ENCODE measurements at places on chromosomes 3 and 15.

- DNase-seq: no peak
Observed at GRCh38 chr3:171165983-171166382, 139.5 kb upstream of the SLC2A2 start.

DNA sequence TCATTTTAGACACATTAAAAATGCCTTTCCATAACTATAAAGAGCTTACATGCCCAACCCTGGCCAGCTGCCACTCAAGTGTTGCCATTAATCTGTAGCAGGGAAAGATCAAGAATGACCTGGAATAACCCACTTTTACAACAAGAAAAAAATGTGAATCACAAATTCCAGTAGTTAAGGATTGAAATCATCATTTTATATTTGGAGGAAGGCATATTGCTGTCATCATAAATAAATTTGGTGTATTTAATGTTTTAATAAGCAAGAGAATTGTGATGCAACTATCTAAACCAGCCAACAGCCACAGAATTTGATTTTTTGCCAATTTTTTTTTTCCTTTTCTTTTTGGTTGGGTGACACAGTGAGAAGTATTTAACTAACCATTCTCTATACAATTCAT is 240.0 kb upstream of the SEMA6D start:
- DNase-seq: no peak

DNA sequence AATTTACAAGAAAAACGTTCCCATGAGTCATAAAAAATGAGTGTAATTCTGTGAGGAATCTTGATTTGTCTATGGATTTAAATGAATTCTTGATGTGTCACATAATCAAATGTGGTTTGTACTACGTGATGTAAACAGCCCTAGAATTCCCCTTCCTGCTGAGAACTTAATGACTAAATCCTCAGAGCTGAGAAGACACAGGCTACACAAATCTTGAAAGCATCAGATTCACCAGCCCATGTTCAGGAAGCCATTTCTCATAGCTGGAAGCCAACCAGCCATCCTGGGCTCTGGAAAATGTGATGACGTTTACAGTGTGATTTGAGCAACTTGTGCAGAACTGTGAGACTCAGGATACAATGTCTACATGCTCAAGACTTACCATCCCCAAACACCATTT is 193.7 kb upstream of the MME start:
- no peak for DNase-seq

DNA sequence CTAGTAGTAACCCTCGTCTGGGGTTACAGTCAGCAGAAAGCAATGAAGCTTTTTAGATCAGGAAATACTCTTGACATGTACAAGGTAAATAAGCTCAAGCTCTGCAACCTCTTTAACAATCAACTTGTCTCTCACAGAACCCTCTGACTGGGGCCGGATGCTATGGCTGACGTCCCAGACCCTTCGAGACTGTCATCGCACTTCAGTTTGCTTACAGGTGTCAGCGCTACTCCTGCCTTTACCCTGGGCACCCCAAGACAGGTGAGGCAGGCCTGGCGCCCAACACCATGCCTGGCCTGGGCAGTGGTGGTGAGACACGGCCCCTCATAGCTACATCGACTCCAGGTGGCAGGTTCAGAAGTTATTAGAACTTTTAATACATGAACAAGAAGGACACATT is 30.6 kb downstream of the LRRFIP2 start:
- no peak for DNase-seq

- DNase-seq: no peak
Observed at GRCh38 chr3:155504682-155505081, 211.2 kb upstream of the STRIT1 start.

DNA sequence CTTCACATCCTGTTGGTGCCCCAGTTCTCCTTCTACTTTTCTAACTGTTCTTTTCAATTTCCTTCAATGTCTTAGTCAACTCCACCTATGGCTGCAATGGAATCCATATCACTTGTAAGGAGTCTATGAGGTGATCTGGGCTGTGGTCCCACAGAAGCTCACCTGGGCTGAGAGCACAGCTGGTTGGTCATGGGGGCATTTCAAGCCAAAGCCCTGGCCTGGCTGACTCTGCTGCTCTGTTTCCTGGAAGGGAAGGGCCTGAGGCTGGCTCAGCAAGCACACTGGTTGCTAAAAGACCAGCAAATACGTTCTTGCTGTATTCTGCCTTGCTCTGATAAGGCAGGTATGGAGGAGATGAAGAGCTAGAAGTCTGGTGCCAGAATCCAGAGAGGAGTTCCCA is 29.0 kb downstream of the AMOTL2 start:
- DNase-seq: no peak

DNA sequence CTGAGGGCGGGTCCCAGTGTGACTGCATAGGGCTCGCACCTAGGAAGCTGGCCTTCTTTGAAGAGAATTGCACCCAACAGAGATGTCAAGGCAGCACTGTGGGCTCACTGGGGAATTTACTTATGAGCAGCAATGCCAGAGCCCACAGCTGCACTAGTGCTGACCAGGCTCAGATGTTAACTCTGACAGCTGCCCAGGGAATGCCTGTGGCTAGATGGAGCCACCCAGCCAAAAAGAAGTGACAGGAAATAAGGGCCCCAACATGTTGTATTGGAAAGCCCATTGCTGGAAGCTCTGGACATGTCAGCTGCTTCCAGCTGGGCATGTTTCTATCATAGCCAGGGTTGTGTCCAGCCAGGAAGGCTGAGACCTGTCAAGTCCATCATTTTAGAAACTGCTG is 90.9 kb upstream of the ZNF280D start:
- DNase-seq: no peak

- DNase-seq: no peak
Observed at GRCh38 chr15:44414001-44414400, 13.4 kb upstream of the CTDSPL2 start.

DNA sequence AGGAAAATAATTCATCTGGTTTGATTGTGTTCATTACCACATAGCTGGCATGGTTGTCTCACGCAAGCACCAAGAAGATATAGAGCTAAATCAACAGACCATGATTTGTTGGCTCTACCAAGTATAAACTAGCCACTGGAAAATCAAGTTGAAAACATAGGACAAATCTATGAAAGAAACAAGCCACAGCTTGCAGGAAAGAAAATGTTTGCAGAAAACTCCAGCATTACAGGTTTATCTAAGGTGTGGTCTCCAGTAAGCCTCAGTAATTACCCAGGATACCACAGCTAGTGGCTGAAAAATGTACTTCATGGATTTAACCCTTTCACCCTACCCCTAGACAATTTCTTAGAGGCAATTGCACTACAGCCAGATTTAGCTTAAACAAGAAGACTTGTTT is 340.6 kb downstream of the SOX2 start:
- DNase-seq: no peak

GRCh38 chr15:33234020-33234461 is 39.5 kb upstream of the FMN1 start:
- DNase-seq: no peak

GRCh38 chr15:99467853-99468464 is 97.8 kb upstream of the MEF2A start:
- no peak for DNase-seq

- no peak for DNase-seq
Observed at GRCh38 chr3:24522146-24522579, 27.5 kb upstream of the THRB start.

DNA sequence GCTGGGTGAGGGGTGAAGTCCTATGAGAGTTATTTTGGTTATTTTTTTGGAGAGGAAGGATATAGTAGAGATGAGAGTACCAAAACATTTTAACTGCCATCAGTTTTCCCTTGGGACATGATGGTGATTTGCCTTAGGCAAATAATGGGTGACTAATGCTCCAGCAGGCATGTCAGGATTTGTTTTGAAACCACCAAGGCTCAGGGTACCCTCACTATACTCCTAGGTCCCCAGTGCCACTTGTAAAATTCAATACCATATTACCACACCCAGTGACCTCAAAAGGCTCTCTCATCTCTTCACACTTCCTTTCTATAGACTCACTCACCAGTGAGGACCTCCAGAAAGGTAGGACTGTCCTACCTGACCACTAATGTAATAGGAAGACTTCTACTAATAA is 83.6 kb downstream of the WDR72 start:
- DNase-seq: no peak

All from activated T-helper 1 cell treated with anti-CD3 and anti-CD28 coated beads, Interleukin-2, amount 50 U/mL, for 16 hours (primary cell).